ENCODE measurements at places on chromosomes 6 and 20.

GRCh38 chr6:92122746-92123145, 1296.6 kb downstream of the EPHA7 start:
- no peak overlapping the region for H3K4me3 ChIP-seq
- no peaks in the 10 kb centered on the region for H3K4me1 ChIP-seq
- no peak overlapping the region for H3K27ac ChIP-seq
- H3K27me3 ChIP-seq, result no peaks in the 10 kb centered on the region

DNA sequence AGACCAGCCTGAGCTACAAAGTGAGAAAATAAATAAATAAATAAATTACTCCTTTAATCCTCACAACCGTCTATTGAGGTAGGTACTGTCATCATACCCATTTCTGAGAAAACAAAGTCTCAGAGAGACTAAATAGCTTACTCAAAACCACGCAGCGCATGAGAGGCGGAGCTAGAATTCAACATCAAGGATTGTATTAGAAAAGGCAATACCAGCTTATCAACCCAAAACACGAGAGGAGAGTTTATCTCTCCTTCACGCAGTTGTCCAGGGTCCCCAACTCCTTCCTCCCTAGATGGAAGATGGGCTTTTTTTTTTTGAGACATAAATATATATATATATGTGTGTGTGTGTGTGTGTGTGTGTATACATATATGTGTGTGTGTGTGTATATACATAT, 12.2 kb downstream of the HNF4A start:
- no peaks in the 10 kb centered on the region for H3K4me1 ChIP-seq
- H3K4me3 ChIP-seq, result no peak overlapping the region
- H3K27me3 ChIP-seq, result peaks cover 2% of the 10 kb centered on the region
- no peak for DNase-seq
- H3K27ac ChIP-seq, result no peak overlapping the region
- H3K36me3 ChIP-seq, result no peaks in the 10 kb centered on the region

- H3K27me3 ChIP-seq, result peaks cover 24% of the 10 kb centered on the region
- H3K36me3 ChIP-seq, result no peaks in the 10 kb centered on the region
- DNase-seq, result no peak
- no peaks in the 10 kb centered on the region for H3K4me1 ChIP-seq
Measured at GRCh38 chr6:7578516-7578915, 11.5 kb upstream of the SNRNP48 start.

- H3K4me1 ChIP-seq, result peaks cover 2% of the 10 kb centered on the region
- no peak overlapping the region for H3K4me3 ChIP-seq
- H3K36me3 ChIP-seq, result no peaks in the 10 kb centered on the region
Measured at GRCh38 chr6:10151144-10151915, 263.5 kb downstream of the TFAP2A start.

GRCh38 chr6:114714836-114715507, 372.1 kb upstream of the HS3ST5 start:
- no peaks in the 10 kb centered on the region for H3K36me3 ChIP-seq
- H3K4me3 ChIP-seq, result no peak overlapping the region
- H3K27ac ChIP-seq, result no peak overlapping the region
- H3K27me3 ChIP-seq, result no peaks in the 10 kb centered on the region
- no peaks in the 10 kb centered on the region for H3K4me1 ChIP-seq

GRCh38 chr20:58818586-58819285, 32.0 kb downstream of the GNAS-AS1 start:
- H3K4me1 ChIP-seq, result peaks cover 15% of the 10 kb centered on the region
- H3K27me3 ChIP-seq, result peaks cover 50% of the 10 kb centered on the region
- peak; percentile 85 for DNase-seq
- peaks cover 8% of the 10 kb centered on the region for H3K36me3 ChIP-seq

DNA sequence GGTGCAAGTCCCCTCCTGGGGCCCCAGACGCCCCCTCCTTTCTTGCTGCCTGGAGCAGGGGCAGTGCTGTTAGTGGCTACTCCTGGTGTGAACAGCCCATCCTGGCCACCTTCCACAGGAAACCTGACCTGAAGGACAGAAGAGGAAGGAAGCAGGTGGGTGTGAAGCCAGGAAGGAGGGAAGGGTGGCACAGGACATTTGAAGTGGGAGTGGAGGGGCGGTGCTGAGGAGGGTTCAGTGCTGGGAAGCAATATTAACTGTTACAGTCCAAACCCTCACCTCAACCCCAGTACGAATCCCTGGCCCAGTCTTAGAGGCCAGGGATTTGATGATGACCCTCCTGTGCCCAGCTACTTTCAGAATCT, 766 bp downstream of the PRICKLE4 start:
- H3K27me3 ChIP-seq, result peaks cover 21% of the 10 kb centered on the region
- no peak overlapping the region for H3K27ac ChIP-seq
- H3K4me3 ChIP-seq, result peak overlapping the region; percentile 70
